Fibroblast of mammary gland (primary cell): ENCODE measurements at places on chromosomes 4 and X.

- no peak for DNase-seq
These were observed 8.5 kb downstream of the UGT2B7 start for GRCh38 chr4:69104719-69105275.

DNA sequence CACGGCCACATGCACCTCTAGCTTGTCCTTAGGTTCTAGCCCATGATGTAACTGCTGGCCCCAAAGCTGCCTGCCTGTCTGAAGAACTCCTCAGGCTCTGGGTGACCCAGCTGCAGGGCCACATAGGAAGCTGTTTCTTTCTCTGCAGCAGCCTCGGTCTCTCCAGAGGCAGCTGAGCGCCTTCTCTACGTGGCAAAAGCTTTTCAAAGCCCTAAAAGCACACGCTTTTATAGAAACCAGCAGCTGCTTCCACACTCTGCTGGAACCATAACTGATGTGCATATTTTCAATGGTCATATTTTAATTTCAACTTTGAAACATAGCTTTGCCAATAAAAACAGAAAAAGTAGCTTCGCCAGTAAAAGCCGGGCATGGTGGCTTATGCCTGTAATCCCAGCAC lies 37.4 kb downstream of the FAM53A start:
- DNase-seq, result no peak

- no peak for DNase-seq
These were observed 675.0 kb downstream of the STPG2 start for GRCh38 chr4:97468272-97468671.

- peak; percentile 28 for DNase-seq
These were observed 340.1 kb downstream of the GPAT3 start for GRCh38 chr4:83876047-83876446.

DNA sequence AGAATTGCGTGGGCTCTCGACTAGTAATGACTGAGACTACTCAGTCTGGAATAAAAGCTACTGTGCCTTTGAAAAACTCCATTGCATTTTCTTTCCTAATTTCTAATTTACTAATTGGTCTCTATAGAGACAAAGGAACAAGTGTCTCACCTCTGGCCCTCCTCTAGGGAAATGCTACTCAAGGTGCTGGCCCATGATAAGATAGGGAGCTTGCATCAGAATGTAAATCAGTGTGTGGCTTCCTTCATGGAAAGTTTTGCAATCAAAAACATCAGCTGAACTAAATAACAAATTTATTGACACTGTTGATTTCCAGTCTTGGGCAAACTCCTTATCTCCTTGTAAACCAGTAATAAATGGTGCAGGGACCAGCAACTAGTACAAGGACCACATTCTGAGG lies 81.8 kb downstream of the SRPX start:
- DNase-seq, result no peak

DNA sequence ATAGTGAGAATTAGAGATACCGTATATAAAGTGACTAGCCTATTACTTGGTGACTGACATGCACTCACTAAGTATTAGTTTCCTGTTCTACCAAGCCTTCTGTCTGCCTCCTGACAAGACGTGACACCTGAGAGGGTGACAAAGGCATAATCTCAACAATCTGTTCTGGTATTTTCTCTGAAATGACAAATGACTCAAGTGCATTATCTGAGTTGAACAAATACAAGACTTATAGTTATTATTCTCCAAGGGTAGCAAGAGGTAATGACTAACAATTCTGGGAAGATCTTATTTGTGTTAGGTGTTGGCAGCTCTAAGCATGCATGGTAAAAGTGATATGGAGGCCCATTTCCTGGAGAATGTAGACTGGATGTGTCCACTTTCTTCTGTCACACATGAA lies 60.6 kb downstream of the SYTL5 start:
- no peak for DNase-seq

GRCh38 chr4:84778041-84778440 lies 188.4 kb downstream of the WDFY3 start:
- DNase-seq, result peak; percentile 12

DNA sequence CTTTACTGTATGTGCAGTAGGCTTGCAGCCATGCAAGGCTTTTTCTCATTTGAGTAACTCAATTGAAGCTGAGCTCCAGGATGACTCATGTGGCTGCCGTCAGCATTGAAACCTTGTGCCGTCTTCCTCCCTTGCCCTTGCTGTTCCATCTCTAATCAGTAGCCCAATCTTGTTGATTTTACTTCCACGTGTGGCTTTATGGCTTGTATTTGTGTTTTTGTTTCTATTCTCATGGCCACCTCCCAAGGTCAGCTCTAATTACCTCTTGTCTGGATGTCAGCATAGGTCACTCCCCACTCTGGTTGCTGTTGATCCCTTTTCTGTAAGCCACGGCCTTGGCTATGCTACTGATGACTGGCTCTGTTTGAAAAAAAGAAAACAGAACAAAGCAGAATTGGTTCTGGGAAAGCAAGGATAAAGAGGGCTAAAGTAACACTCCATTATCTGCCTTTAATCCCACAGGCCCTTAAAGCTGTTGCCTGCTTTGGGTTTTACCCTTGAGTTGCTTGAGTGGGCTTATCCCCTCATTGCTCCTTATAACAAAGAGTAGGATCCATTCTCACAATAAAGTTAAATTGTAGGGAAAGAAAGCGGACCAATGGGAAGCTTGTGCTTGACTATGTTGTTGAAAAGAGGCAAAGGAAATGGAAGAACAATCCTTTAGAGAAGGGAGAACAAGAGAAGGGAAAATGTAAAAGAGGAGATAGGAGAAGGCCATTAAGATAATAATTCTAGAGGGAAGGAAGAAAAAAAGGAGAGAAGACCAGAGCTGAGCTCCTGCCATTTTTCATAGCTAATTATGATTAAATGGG lies 173.9 kb upstream of the PGRMC2 start:
- DNase-seq, result peak; percentile 93

- DNase-seq, result no peak
These were observed 28.7 kb downstream of the SAT1 start for GRCh38 chrX:23811656-23812055.
